Hindlimb muscle (tissue), 1 donor: ENCODE measurements at places on chromosomes 2 and 18.

GRCh38 chr18:62524440-62525200, 1.8 kb downstream of the ZCCHC2 start:
- DNase-seq = peak; percentile 63

DNA sequence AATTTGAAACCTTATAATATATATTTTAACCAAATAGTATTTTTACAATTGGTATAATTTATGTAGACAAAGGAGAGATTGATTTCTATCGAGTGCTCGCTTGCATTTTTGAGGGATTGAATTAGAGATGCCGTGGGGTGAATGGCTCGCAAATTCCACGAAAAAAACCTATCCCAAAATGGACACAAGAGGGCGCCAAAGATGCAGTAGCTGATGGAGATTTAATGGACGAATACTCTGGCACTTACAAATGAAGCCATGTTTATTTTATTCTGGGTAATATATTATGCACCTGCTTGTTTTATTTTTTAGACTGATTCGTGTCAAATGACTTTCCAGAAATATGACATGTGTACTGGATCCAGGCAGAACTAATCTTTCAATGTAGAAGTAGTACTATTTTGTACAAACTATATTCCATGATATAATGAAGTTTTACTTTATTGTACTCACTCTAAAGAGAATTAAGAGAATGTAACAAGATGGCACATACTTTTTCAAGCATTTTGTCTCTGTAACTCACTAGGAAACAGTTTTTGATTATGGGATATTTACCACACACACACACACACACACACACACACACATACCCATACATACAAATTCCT, 505.4 kb downstream of the PLCL1 start:
- peak; percentile 47 for DNase-seq

- no peak for DNase-seq
Observed at GRCh38 chr18:13443552-13443951, 225.0 kb downstream of the LDLRAD4 start.

- DNase-seq = no peak
Observed at GRCh38 chr2:85173909-85174308, 40.7 kb downstream of the TCF7L1 start.

DNA sequence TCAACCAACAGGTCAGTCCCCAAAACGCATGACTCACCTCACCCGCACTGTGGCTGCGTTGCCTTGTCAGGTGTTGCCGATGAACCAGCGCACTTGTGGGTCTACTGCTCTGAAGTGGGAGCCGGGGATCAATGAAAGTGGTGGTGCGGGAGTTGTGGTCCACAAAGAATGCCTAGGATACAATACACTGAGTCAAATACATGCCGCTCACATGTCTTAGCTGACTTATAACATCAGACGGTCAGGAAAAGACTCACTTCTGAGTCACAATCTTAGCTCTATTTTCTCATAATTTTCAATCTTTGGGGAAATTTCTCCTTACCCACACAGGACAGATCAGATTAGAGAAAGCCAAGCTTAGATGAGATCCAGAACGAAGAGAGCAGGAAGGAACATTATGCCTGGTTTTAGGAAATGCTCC, 107.1 kb upstream of the STK17B start:
- DNase-seq = no peak

DNA sequence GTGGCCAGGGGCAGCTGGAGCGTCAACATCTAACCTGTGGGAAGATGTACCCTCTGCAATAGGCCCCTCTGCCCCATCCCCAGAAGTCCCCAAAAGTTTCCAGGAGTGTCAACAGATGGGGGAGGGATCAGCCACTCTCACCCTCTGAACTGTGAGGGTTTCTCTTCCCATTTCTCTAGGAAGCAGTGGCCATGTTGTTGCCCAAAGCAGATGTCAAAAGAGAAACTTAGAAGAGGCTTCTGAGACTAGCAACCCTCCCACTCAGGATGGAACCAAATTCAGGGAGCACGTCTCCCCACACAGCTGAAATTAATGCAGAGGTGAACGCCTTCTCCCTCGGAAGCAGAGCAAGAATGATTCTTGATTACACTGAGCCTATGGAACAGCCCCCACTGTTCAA, 70.3 kb downstream of the ARL4C start:
- no peak for DNase-seq

GRCh38 chr2:128596396-128597120, 277.9 kb upstream of the HS6ST1 start:
- no peak for DNase-seq

- no peak for DNase-seq
Observed at GRCh38 chr2:159211447-159212396, 74.8 kb downstream of the WDSUB1 start.

- no peak for DNase-seq
Observed at GRCh38 chr18:77177009-77177408, 44.4 kb upstream of the MBP start.

DNA sequence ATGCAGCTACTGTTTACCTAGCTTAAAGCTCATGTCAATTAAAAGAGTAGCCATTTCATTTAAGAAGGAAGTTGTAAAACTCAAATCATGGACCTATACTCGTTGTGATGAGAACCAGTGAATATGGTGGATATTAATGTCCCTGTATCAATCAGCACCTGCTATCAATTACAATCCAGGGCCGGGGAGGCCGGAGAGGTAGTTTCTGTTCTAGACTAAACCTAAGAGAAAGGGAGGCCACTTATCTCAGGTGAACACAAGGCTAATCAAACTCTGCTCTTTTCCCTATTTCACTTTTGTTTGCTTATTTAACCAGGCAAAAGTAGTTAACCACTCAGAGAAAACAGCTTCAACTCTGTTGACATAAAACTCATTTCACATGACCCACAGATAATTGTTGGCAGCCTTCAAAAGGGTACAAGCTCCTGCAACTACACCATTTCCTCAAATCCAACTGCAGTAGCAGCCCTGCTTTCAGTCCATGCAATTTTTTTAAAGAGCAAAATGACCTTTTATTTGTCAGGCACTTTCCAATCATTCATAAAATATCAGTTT, 27.8 kb upstream of the SLC9A2 start:
- no peak for DNase-seq

DNA sequence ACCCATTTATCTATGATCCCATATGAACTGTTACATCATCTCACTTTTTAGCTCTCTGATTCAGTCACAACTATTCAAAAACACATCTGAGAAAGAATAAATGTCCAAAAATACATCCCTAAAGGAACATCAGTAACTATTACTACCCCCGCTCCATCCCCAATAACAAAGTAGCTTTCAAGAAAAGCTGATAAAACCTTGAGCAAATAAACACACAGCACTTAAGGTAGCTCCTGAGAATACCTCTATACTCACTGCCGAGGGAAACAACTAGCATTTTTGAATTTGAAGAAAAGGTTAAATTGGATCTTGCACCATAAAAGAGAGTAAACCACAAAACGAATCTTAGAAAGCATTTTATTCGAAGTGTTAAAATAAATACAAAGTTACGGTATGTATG, 63.4 kb downstream of the PMAIP1 start:
- DNase-seq = no peak

DNA sequence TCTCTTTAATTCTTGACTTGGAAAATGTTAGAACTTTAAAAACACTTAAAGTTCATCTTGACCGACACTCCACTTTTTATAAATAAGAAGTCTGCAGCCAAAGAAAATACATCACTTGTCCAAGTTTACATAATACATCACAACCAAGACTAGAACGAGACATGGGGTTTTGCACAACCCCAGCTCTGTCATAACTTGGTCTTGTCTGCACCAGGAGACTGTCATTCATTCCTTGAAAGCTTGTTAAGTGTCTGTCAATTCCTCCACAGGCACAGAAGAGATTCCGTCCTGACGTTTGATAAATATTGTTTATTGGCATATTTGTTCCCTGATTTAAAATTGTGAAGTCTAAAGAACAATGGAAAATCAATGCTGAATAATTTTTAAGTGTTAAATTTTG, 139.5 kb upstream of the SETBP1 start:
- DNase-seq = no peak

GRCh38 chr2:188440849-188441248, 149.2 kb downstream of the GULP1 start:
- no peak for DNase-seq

DNA sequence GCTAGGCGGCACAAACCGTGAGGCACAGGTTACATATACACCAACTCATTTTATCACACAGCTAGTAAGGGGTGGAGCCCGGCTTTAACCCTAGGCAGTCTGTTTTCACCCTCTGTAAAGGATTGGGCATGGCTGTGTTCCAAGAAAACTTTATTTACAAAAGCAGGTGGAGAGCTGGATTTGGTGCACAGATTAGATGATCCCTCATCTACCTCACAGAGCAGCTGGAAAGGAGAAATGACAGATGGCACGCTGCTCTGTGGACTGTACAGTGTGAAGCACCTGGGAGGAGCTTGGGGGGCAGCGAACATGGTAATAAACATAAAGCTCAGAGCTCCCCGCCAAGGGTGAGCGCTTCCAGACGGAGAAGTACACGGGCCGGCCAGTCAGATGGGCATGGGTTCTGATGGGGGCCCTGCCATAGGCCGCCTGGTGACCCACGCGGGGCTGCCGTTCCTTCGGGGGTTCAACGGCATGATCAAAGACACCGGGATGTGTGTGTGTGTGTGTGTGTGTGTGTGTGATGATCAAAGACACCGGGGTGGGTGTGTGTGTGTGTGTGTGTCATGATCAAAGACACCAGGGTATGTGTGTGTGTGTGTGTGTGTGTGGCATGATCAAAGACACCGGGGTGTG, 862 bp upstream of the TMEM177 start:
- no peak for DNase-seq

- DNase-seq = no peak
Observed at GRCh38 chr2:133884739-133885381, 316.6 kb upstream of the NCKAP5 start.

- DNase-seq = no peak
Observed at GRCh38 chr2:113225263-113226259, 51.8 kb downstream of the PSD4 start.

GRCh38 chr2:33158482-33159003, 211.8 kb downstream of the LTBP1 start:
- DNase-seq = no peak

- DNase-seq = no peak
Observed at GRCh38 chr2:54074606-54075341, 40.6 kb upstream of the ACYP2 start.

- no peak for DNase-seq
Observed at GRCh38 chr2:36392571-36393255, 37.1 kb downstream of the CRIM1 start.

DNA sequence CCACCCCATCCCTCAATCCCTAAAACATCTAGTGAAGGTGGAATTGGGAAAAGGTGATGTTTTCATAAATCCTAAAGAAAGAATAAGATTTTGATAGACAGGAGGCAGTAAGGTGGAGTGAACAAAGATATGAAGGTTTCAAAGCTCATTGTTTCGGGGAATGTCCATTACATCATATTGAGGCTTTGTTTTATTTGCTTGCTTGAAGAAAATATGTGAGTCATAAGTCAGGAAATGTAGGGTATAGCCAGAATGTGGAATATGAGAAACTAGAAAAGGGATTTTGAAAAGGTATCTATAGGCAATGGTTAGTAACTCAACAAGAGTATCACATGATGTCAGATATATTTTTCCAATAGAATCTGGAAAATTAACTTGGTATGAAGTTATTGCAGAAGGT, 1178.5 kb upstream of the ACVR2A start:
- DNase-seq = no peak

- DNase-seq = no peak
Observed at GRCh38 chr2:6906165-6906741, 11.0 kb upstream of the RNF144A start.

DNA sequence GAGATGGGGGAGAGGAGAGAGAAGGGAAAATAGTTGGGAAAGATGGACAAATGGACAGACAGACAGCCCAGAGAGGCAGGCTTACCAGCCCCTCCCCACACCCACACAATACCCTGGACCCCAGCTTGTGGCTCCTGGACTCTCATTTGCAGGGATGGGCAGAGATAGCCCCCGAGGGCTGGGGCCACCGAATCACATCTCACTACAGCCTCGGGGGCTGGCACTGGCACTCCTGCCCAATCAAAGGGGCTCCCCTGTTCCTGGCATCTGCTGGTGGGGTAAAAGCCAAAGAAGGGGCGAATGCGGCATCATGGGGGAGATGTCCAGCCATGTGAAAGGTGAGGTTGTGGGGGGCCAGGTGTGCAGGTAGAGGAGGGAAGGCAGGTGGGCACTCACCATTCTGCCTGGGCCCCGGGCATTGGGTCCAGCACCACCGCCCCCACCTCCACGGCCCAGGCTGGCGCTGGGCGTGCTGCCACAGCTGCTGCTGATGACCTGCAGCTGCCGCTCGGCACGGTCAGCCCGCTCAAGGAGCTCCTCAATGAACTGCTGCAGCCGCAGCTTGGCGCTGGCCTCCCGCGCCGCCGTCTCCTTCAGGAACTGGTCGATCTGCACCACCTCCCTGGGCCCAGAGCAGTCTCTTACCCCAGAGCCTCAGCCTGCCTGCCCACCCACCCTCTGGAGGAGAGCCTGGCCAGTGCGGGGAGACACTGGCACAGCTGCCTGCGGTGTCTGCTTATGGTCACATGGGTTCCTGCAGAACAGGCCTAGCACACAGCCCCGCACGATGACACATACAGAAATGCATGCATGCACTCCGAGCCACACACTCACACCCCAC, 18.0 kb downstream of the FBXO41 start:
- DNase-seq = no peak

DNA sequence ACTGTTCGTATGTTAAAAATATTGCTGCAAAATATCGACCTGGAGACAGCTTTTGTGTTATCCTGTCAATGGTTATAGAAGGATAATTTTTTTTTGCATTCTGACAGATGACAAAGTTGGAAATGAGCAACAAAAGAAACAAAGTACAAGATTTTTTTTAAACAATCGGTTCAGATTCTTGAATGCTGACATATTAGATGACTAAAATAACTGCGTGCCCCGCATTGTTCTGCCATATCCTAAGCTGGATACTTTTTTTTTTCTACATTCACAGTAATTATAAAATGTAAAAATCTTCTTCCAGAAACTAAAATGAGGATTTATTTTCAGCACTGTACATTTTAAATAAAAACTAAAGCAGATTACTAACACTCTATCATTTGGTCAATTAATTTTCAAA, 67.1 kb downstream of the ABCG8 start:
- no peak for DNase-seq

DNA sequence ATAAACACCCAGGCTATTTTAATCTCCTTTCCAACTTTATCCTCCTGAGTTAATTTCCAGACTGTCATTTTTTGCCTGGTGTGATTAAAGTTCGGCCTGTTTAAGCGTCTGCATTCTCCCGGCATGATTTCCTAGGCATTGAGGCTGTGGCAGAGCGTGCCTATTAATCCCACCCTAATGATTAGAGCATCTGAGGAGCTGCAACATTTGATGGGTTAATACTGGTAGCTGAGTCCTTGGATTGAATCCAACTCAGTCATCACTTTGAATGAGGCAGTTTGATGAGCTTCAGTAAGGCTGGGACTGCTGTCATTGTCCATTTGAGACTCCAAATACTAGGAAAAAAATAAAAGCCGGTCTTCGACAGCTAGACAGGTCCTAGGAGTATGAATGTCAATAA, 882.5 kb downstream of the SLC4A3 start:
- no peak for DNase-seq

- DNase-seq = no peak
Observed at GRCh38 chr2:205484764-205485163, 197.5 kb upstream of the NRP2 start.
